ENCODE measurements at places on chromosomes 12 and 14.

DNA sequence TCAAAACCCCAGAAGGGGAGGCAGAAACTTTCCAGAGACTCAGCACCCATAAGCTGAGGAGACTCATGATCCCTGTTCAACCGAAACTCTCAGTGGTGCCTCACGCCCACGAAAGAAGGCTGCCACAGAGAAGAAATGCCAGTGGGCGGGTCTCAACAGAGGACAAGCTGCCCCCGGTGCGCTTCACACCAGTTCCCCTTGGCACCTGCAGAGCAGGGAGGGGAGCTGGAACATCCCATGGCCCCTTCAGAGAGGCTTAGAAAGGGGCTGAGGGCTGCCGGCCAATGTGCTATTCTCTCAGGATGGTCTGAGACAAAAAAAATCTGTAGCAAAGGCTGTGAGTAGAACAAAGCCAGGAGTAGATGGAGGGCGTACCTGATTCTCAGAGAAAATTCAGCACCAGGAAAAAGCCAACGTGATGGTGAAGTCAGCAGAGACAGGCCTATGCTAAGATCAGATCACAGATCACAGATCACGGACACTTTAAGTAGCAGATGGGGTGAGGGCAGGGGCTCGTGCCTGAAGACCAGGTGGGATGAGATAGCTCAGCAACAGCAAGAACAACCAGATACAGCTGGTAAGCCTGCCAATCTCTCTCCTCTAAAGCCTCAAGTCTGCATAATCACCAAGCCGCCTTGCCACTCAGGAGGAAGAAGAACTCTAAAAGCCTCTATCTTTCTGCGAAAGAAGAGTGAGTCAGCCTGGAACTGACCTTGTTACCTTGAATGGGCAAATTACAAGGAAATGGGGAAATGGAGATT lies 206.4 kb upstream of the GRIP1 start:
- DNase-seq = no peak

DNA sequence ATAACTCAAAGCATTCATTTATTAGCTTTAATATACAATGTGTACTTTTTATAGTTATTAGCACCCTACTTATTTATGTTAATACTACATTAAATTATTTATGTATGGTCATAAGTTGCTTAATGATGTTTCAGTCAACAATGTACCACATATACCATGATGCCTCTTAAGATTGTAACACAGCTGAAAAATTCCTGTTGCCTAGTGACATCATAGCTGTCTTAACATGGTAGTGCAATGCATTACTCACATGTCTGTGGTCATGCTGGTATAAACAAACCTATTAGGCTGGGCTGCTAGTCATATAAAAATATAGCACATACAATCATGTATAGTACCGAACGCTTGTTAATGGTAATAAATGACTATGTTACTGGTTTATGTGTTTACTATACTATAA lies 120.4 kb downstream of the ANO6 start:
- DNase-seq = no peak

GRCh38 chr14:48670939-48671338 lies 915.2 kb downstream of the RPS29 start:
- DNase-seq = no peak

- DNase-seq = no peak
These were observed 329.0 kb downstream of the ZFP36L1 start for GRCh38 chr14:68463705-68464374.

DNA sequence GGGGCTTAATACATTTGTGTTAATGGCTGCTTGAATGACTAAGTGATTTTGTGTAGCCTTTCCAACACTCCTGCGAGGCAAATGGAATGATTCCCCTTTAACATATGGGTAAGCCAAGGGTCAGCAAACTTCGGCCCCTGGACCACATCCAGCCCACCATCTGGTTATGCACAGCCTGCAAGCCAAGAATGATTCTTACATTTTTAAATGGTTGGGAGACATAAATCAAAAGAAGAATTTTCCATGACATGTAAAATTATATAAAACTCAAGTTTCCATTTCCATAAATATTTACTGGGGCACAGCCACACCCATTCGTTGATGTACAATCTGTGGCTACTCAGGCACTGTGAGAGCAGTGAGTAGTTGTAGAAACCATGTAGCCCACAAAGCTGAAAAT lies 9.0 kb downstream of the SLC8B1 start:
- no peak for DNase-seq

GRCh38 chr12:101923045-101923718 lies 45.8 kb downstream of the DRAM1 start:
- DNase-seq = no peak

- no peak for DNase-seq
These were observed 288.8 kb downstream of the TMEM132D start for GRCh38 chr12:129615001-129615400.

DNA sequence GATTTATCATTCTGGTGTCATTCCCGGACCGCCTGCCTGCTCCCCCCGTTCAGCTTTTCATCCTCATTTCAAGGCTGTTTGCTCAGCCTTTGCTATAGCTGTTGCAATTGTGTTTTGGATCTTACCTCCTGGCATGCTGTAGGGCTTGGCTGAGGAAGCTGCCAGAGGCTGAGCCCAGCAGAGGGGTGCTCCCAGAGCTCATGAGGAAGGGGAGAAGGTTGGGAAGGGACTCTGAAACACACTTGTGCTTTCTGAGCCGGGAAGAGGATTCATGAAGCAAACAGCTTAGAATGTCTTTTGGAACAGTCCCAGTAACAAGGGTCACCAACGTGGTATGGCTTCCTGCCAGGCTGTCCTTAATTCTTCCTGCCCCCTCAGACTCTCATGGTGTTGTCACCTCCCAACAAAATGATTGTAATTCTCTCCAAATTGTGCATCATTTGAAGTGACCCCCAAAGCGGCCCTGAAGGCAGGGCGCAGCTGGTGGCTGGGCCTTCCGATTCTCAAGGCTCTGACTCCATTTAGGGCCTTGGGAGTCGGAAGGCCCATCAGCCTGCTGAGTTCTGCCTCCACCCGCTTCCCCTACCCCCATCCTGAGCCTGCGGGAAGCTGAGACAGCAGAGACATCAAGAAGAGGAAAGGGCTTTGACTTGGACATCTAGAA lies 111.9 kb upstream of the ARHGAP5 start:
- DNase-seq = no peak

- no peak for DNase-seq
These were observed 92.8 kb downstream of the SETD3 start for GRCh38 chr14:99387880-99388279.

GRCh38 chr12:92939116-92939515 lies 10.0 kb upstream of the EEA1 start:
- no peak for DNase-seq

GRCh38 chr14:103737432-103738045 lies 21.9 kb downstream of the ZFYVE21 start:
- DNase-seq = no peak

GRCh38 chr12:307406-307805 lies 44.8 kb upstream of the SLC6A13 start:
- no peak for DNase-seq

- no peak for DNase-seq
These were observed 19.9 kb downstream of the SLC35F4 start for GRCh38 chr14:57845802-57846531.

GRCh38 chr12:118750666-118751065 lies 230.7 kb upstream of the SRRM4 start:
- DNase-seq = no peak

- no peak for DNase-seq
These were observed 37.5 kb upstream of the FZD10 start for GRCh38 chr12:130124605-130125244.

- DNase-seq = no peak
These were observed 5.9 kb downstream of the SERPINA6 start for GRCh38 chr14:94317259-94317658.

- DNase-seq = no peak
These were observed 483.4 kb downstream of the LRFN5 start for GRCh38 chr14:42090122-42090521.

DNA sequence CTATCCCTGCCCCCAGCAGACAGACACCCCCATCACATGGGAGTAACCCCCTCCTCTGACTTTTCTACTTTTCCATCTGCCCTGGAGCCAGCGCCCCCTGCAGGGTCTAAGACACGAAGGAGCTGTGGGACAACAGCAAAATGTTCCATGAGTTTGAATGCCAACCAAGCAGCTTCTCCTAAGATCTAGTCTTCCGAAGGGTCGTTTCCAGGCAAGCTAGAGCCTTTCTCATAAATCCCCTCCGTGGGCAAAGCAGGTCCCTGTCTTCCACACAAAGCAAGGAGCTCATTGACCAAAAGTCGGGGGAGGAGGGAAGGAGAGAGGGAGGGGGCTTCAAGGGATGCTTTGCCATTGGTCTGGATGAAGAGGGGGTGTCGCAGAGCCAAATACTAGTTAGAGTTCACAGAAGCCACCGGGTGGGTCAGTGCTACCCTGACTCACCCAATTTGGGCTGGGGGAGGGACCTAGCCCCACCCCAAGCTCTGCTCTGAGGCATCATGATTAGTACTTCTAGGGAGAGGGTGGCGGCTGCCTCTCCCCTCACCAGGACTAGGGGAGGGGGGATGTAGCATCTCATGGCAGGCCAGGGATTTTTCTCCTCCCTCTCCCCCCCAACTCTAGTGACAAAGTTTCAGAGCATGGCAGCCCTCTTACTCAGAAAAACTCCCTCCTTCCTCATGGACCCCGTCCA lies 1.6 kb downstream of the MSI1 start:
- peak; percentile 26 for DNase-seq

- DNase-seq = no peak
These were observed 349.9 kb downstream of the LRIG3 start for GRCh38 chr12:58570411-58570810.

- DNase-seq = no peak
These were observed 106.1 kb downstream of the ZFP36L1 start for GRCh38 chr14:68686724-68687123.

GRCh38 chr12:188910-189621 lies 24.9 kb downstream of the SLC6A12 start:
- DNase-seq = peak; percentile 52

GRCh38 chr12:20616093-20616492 lies 79.0 kb upstream of the SLCO1C1 start:
- no peak for DNase-seq

- no peak for DNase-seq
These were observed 3.2 kb upstream of the TBX5 start for GRCh38 chr12:114408886-114409851.

DNA sequence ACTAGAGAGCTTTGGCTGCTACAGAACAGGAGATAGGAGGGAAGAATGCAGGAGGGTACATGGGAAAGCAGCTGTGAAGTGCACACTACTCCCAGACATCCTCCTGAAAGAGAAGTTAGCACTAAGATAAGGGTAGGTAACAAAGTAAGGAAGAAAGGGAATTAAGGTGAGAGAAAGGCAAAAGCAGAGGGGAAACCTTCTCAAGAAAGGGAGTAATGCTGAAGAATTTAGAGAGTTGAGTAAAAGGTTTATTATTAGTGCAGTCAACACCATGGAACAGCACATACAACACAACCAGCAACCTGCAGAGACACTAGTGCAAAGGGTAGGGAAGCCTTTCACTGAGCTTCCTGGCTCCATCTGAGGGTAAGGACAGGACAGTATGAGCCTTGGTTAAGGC lies 15.0 kb upstream of the SMARCC2 start:
- DNase-seq = no peak

DNA sequence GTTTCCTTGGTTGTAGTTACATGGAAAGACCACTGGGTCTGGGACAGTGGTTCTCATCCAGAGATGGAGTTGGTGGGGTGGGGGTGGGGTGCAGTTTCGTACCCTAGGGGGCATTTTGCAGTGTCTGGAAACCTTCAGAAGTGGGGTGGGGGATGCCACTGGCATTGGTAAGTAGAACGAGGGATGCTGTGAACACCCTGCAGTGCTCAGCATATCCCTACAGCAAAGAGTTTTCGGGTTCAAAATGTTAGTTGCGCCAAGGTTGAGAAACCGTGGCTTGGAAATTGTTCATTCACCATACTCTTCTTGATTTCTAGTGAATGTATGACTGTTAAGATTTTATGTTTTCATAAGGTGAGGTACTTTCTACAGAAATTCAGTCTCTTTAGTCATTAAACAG lies 28.7 kb downstream of the TRAF3 start:
- no peak for DNase-seq

DNA sequence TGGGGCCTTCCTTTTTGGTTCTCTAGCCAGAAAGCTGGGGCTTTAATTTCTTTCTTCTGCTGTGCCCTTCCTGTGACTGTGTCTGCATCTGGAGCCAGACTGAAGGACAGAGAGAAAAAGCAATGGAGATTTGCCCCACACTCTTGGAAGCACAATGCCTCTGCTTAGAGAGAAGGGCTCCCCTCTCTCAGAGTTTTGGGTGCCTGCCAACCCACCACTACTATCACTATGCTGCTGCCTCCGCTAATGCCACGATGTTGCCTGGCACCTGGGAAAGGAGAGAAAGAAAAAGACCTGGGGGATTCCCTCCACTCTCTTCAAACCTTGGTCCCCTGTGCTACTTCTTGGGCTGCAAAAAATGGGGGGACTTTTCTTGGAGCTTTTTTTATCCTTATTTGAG lies 52.6 kb downstream of the TMEM260 start:
- DNase-seq = no peak

DNA sequence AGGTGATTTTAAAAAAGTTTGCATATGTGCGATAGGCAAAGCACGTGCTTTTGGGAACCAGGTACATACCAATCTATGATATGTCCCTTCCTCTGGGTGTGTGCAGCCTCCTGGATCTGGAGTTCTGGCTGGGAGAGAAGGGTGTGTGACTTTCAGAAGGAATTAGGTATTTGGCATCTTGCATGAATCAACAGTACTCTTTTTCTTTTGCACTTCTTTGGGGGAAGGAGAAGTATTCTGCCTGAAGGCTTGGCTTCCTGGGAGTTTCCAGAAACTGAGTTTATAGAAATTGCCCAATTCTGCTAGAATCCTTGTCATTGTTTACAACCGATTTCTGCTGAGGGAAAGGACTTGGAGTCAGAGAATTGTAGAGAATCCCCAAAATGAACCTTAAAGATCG lies 2.9 kb upstream of the CLMN start:
- DNase-seq = no peak

DNA sequence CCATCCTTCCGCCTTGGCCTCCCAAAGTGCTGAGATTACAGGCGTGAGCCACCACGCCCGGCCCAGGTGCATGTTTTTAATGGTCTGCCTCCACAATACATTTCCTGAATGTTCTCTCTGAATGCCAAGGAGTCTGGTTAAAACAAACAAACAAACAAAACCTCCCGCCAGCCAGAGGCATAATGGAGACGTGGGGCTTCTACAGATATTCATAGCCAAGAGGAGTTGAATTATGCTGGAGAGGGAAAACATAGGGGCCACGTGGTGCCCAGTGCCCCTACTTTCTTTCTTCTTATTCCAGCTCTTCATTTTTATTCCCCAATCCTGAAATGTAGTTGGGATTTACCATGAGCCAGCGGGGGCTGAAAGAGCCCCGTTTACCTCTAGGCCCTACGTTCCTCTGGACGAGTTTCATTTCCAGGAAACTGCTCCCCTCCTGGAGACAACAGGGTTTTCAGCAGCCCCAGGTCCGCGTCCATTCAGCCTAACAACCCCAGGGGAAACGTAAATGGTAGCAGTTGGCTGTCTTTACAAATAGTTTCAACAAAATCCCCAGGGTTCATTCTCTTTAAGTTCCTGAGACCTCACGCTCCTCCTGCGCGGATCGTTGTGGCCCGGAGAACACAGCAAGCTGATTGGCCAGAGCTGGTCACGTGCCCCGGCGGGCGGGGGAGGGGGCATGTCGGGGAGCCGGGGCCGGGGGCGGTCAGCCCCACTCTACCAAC lies 108.5 kb upstream of the ESRRB start:
- DNase-seq = peak; percentile 29

Measured in NCI-H1092 (cell line).